ENCODE measurements at places on chromosomes 5 and 9.

DNA sequence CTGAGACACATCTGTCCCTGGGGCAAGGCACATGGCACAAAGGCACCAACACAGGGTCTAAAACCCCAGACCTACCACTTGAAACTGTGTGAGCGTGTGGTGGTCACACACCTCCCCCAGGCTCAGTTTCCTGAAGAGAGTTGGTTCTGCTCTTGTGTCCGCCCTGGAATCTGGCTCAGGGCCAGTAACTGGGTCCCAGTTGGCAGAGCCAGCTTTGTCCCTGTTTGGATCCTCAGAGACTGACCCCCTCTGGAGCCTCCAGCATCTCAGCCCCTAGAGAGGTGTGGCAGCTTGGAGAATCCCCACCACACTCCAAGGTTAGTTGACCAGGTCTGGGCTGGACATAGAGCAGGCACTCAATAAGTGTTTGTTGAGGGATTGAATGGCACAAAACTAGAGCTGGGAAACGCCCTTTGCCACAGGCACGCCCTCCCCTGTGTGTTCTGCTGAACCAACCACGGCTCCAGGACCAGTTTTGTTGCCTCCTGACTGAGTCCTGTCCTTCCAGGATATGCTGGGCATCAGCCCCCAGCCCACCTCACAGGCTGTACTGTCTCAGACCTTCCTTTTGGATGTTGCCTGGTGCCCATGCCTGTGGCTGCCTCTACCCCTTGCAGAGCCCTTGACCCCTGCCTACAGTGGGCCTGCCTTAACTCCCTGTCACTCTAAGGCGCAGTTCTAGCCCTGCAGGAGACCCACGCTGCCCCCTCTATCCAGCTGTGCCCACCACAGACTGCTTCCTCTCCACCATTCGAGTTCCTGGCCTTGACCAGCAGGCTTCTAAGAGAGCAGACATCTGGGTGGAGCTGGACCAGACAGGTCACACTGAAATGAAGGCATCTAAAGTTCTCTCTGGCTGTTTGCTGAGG lies 3.8 kb upstream of the PDLIM4 start:
- DNase-seq: no peak

DNA sequence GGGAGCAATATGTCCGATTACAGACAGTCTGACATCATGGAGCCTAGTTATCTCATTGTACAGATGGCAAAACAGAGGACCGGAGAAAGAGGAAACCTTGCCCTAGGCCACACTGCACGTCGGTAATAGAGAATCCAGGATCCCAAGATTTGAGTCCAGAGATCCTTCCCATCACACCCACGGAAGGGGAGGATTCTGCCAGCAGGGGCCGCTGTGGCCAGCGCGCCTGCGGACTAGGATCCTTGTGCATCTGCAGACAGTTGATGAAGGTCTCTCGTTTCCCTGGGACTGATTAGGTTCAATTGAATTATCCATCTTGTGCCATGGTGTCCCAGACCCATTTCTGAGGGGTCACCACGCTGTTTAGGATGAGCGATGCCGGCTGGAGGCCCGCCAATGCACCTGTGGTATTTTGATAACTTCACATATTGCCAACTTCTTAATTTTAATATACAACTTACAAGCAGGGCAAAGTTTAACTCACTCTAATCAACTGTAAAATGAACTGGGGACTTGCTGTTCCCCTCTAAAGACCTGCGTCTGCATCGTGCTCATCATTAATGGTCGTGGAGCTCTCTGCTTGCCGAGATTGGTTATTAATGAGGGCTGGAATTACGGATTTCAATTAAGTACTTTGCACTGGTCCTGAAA lies 592.7 kb upstream of the BRINP1 start:
- DNase-seq: no peak

DNA sequence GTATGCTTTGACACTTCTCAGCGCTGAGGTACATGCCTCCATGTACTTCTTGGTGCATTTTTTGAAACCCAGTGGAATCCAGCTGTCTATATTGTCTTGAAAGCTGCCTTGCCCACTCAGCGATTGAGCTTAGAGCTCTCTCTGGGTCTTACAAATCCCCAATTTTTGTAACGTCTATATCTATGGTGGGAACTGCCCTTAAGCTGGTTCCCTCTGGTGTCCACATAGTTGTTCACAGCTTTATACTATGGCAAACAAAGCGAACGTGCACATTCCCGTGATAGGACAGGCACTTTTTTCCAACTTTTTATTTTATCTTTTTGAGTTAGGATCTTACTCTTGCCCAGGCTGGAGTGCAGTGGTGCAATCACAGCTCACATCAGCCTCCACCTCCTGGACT lies 20.9 kb downstream of the CDHR2 start:
- no peak for DNase-seq

DNA sequence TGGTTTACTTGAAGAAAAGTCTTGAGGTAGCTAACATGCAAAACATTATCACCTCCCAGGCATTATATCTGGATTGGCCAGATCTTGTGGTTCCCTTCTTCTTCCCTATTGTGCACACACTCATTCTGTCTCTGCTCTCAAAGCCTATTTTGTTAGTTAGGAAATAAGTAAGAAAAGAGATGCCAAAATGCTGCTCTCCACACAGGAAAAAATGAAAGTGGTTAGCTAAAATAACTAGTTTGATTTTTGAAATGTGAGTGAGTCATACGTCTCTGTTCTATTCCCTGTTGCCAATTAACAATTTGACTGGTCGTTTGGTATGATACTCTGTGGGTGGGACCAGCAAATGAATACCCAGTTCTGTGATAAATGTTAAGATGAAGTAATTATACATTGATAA lies 28.1 kb downstream of the LMNB1 start:
- no peak for DNase-seq

GRCh38 chr5:177526791-177527190 lies 10.0 kb upstream of the DDX41 start:
- no peak for DNase-seq

All from T1000 (cell line).